ENCODE measurements at places on chromosomes 13 and 19.

DNA sequence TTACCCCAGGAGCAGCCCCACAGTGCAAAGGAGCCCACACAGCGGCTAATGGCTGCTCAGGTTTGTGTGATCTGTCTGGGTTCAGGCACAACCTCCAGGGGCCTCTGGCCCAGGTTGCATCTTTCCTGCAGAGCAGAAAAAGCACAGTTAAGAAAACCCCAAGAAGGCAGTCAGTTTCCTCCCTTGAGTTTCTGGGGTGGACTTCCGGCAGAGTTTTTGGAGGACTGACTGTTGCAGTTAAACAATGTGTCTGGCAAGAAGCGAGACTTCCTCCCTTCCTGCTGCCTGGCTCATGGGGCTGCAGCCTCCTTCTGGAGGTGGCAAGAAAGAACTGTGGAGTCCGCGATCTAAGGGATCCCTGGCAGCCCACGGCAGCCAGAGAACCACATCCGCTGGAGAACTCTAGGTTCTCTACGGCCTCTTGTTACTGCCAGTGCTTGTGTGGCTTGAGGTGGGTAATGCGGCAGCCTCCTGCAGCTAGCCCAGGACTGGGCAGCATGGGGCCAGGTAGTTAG lies 114.4 kb downstream of the ZDHHC20 start:
- DNase-seq: peak; percentile 54

GRCh38 chr19:18966307-18966706 lies 25.3 kb upstream of the HOMER3 start:
- DNase-seq: no peak

GRCh38 chr13:49219647-49220035 lies 497 bp upstream of the MLNR start:
- peak; percentile 18 for DNase-seq

DNA sequence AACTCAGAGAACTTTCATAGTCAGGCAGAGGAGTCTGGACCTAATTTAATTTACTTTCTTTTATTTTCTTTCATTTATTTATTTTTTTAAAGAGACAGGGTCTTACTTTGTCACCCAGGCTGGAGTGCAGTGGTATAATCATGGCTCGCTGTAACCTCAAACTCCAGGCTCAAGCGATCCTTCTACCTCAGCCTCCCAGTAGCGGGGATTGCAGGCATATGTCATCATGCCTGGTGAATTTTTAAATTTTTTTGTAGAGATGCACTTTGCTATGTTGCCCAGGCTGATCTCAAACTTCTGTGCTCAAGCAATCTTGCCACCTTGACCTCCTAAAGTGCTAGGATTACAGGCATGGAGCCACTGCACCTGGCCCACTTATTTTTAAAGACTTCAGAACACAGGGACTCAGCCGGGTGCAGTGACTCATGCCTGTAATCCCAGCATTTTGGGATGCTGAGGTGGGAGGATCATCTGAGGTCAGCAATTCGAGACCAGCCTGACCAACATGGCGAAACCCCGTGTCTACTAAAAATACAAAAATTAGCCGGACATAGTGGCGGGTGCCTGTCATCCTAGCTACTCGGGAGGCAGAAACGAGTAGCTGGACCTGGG lies 50.6 kb downstream of the KLF5 start:
- no peak for DNase-seq

GRCh38 chr13:39217471-39217870 lies 179.2 kb downstream of the NHLRC3 start:
- DNase-seq: no peak

- DNase-seq: no peak
Observed at GRCh38 chr19:51820831-51821446, 26.0 kb downstream of the FPR3 start.

- DNase-seq: no peak
Observed at GRCh38 chr19:33445442-33446329, 72.2 kb downstream of the CEBPG start.

DNA sequence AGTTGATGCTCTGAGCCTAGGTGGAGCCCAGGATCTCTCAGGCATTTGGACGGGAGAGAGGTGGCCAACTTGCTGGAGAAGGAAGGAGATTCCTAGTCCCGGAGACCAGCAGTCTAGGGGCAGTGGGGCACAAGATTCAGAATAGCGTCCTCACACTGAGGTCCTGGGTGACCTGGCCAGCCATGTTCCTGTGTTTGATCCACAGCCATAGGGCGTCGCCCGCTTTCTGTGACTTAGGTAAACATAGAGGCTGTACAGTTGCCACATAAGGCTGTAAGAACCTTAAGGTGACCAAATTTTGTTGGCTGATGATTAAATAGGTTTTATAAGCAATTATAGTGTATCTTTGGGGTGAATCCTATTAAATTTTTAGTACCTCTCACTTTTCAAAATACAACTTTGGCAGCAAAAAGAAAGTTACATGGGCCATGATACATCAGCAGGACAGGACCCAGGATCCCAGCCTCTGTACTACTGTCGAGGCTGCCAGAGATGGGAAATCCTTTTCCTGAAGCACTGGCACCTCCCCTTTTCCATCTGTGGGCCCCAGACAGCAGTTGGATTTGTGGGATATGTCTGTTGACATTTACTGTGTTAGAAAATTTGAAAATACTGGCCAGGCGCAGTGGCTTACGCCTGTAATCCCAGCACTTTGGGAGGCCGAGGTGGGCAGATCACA lies 37.5 kb downstream of the TSSK6 start:
- DNase-seq: no peak

GRCh38 chr13:27822258-27822872 lies 30.1 kb downstream of the GSX1 start:
- no peak for DNase-seq

- DNase-seq: peak; percentile 60
Observed at GRCh38 chr19:32675720-32676185, at the start of gene RGS9BP. Gene RGS9BP (plus strand): TSS chr19:32675848. CDS start chr19:32676264, 416 bp downstream.

- DNase-seq: peak; percentile 38
Observed at GRCh38 chr19:42252365-42253244, 2.3 kb downstream of the ERF start.

- DNase-seq: no peak
Observed at GRCh38 chr19:11769995-11770394, 3.2 kb downstream of the ZNF441 start.

DNA sequence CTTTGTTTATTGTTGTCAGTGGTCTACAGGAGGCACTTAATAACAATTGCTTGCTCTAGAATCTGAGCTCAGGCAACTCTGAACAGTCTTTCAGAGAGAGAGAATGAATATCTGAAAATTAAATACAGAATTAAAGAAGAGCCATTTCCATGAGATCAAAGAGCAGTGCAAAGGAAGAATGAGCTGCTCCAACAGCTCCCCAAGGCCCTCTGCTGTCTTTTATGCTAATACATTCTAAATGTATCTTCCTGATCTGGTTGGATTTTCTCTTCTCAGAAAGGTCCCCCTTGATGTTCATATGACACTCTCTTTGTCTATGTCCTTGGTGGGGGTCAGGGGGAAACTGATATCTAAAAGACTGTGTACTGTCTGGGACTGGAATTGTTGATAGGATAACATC lies 1029.6 kb downstream of the PCDH9 start:
- no peak for DNase-seq

DNA sequence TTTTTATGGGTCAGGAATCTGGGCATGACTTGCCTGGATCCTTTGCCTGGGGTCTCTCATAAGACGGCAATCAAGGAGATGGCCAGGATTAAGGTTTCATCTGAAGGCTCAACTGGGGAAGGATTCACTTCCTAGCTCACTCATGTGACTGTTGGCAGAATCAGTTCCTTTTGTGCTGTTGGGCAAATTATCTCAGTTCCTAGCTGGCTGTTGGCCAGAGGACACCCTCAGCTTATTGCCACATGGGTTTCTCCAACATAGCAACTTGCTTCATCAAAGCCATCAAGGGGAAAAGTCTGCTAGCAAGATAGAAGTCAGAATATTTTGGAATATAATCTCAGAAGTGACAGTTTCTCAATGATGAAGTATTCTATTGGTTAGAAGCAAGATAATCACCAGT lies 12.2 kb upstream of the EVI5L start:
- no peak for DNase-seq

DNA sequence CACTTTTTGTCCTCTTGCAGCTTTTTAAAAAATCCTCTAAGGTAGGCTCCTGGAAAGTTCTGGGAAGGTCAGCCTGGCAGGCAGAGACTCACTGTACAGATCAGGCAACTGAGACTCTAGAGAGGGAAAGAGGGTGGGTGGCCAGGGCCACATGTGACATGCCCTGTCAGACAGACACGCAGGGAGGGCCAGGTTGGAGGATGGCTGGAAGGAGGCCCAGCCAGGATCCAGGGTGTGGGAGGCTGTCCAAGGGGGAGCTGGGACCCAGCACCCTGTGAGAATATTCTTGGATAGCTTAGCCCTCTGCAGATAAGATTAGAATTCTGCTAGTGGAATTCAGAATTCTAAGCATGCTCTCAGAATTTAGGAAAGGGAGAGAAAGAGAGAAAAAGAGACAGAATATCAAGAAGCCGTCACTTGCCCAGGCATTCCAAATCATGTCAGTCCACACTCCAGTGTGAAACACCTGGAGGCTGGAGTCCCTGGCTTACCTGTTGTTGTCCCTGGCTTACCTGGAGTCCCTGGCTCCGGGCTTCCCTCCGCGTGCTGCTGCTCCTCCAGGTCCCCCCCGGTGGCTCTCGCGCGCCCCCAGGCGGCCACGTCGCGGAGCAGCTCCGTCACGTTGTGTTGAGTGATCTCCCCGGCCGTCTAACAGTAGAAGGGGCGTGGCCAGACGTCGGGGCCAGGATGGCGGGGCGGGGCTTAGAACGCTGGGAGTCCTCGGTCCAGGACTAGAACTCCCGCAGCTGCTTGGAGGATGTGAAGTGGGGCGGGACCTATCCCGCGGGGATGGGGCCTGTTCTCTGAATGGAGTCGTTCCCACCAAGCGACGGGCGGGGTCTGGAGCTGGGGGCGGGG lies 2.8 kb upstream of the TNNI3 start:
- DNase-seq: peak; percentile 92

DNA sequence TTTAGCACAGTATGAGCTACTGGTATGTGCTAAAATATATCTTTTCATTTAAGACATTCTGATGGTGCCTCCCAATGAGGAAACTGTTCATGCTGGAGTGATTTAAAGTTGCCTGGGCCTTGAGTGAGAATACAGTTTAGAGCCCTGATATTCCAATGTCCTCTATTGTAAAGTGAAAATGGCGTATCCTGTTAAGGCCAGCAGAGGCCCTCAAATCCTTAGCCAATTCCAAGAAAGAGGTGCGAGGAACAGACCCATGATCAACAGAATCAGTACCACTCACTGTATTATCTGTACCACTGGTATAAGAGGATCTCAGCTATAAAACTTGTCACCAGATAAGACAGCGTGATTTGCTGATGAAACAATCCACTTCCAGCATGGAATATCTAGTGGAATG lies 273.1 kb upstream of the SLITRK5 start:
- no peak for DNase-seq

- no peak for DNase-seq
Observed at GRCh38 chr19:18870531-18871172, 25.3 kb downstream of the CERS1 start.

- DNase-seq: no peak
Observed at GRCh38 chr13:28826368-28826767, 6.2 kb downstream of the MTUS2 start.

DNA sequence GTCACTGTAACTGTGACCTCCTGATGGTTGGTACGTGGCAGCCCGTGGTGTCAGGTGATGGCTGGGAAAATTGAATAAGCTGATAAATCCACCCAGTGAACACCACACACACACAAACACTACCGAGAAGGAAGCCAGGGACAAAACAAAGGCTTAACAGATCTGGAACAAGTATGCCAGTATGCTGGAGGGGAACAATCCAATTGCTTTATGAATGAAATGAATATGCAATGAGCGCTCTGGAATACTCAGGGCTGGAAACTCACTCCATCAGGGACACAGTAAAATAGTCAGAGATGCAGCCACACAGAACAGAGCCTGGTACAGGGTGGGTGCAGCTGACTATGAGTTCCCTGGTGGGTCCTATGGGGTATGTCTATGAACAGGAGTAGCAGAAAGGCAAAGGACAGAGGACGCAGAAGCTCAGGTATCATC lies 16.7 kb downstream of the TMTC4 start:
- DNase-seq: no peak

GRCh38 chr19:39671739-39672363 lies 16.1 kb downstream of the LGALS16 start:
- DNase-seq: peak; percentile 32

DNA sequence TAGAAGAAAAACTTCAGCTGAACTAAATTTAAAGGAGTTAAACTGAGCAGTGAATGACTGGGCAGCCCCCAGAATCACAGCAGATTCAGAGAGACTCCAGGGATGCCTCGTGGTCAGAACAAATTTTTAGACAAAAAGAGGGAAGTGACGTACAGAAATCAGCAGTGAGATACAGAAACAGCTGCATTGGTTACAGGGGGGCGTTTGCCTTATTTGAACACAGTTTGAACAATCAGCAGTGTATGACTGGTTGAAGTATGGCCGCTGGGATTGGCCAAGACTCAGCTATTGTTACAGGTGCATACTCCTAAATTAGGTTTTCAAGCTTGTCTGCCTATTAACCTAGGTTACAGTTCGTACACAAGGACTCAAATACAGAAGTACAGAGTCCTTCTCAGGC lies 2.2 kb upstream of the SPRYD7 start:
- no peak for DNase-seq

DNA sequence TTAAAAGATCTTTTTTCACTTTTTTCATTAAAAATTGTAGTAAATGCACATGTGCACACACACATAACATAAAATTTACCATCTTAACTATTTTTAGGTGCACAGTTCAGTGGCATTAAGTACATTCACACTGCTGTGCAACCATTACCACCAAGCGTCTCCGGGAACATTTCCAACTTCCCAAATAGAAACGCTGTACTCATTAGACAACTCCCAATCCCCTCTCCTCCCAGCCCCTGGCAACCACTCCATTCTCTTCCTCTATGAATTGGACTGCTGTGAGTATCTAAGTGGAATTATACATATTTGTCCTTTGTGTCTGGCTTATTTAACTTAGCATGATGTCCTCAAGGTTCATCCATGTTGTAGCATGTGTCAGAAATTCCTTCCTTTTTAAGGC lies 11.6 kb downstream of the GJB2 start:
- no peak for DNase-seq

DNA sequence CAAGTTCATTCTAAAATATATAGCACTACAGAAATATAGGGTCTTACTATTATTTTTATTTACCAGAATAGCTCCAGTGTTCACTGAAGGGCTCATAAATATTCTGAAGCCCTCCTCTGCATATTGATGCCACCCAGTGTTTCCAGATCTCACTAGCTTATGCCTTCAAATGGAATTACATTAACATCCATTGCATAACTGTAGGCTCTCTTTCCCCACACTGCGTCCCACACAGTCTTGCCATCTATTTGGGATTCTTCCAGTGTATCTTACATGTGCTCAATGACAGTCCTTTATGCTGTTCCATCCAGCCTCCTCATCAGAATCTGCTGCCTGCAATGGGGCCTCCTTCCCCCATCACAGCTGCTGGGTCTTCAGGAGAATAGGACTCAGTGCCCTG lies 137.2 kb downstream of the CYSLTR2 start:
- no peak for DNase-seq

Data from naive thymus-derived CD4-positive, alpha-beta T cell (primary cell).